ENCODE measurements at places on chromosomes 2 and 18.
A peak's percentile ranks its signal among the peaks of the same experiment; 100 is the strongest.

GRCh38 chr18:22783245-22783644 is 149.9 kb upstream of the RBBP8 start:
- DNase-seq = no peak

DNA sequence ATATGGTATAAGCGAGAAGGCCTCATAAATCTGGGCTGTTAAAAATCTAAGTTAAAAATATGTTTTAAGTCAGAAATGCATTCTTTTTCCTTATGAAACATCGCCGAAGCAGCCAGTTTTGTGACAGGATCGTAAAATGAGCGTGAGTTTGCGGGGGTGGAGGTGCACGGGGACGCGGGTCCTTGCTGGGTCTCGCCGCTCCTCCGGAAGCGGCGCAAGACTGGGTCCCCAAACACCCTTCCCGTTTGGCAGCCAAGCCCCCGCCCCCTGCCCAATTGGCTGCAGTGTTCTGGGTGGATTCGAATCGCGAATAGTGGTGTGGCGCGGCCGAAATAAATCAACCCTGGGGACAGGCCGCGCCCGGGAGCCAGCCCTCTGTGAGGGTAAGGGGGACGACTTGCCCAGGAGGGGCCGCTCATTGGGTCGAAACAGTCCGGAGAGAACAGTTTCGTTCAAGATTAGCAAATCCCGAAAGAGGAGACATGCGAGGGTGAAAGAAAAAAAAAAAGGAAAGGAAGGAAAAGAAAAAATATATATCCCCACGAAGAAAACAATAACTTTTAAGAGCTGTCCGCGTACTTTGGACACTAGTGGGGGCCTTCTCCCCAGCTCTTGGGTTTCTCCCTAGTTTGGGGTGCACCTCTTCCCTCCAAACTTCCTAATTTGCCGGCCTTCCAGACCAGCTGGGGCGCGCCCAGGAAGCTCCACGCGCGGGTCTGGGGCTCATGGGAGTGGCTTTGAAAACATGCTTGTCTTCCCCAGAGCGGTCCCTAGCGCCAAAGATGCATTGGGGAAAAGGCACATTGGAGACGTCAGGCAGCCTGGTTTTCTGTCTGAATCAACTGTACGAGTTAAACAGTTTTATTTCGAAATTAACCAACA is 3.1 kb upstream of the GATA6 start:
- DNase-seq = peak; percentile 80

- DNase-seq = no peak
Observed at GRCh38 chr2:69165091-69165880, 152.3 kb downstream of the ANTXR1 start.

DNA sequence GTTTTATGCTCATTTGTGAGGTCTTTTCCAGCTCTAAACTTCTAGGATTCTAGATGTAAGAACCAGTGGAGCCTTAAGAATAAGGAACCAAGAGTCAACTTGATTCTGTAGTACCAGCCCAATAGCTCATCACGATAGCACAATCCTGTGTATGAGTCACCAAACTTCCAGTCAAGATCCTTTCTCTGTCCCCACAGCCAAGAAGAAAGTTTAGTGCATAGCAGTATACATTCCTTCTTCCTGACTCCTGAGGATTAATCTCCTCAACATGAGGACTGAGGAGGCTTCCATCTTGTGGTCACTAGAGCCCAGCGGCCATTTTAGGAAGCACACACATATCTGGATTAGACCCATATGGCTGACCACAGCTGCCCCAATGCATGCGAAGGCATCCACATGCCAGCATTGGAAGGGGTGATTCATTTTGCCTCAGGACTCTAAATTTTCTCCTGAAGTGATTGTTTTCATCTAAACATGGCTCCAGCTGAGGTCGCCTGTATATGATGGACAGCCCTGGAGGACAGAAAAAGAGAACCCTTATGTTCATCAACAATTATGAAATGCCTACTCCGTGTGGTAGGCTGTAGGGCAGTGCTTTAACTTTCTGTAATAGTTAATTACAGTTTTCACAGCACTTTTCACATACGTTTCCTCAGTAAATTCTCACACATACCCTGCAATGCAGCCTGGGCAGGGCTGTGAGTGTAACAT is 53.5 kb downstream of the RASGRP3 start:
- no peak for DNase-seq

DNA sequence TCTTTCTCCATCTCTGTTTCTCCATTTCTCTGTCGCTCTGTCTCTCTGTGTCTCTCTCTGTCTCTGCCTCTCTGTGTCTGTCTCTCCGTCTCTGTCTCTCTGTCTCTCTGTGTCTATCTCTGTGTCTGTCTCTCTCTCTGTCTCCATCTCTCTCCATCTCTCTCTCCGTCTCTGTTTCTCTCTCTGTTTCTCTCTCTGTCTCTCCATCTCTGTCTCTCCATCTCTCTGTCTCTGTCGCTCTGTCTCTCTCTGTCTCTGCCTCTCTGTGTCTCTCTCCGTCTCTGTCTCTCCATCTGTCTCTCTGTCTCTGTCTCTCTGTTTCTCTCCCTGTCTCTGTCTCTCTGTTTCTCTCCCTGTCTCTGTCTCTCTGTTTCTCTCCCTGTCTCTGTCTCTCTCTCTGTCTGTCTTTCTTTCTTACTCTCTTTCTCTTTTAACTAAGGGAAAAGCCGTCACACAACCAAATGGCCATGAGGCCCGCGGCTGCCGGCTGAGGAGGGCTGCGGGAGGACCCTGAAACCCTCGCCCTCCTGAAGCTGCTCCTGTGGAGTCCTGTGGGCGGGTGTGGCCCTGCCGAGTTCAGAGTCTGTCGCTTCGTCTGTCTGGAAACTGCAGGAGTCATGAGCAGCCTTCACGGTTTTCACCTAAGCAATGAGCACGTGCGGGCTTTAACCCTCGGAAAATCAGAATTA is 29.3 kb downstream of the NFATC1 start:
- no peak for DNase-seq

DNA sequence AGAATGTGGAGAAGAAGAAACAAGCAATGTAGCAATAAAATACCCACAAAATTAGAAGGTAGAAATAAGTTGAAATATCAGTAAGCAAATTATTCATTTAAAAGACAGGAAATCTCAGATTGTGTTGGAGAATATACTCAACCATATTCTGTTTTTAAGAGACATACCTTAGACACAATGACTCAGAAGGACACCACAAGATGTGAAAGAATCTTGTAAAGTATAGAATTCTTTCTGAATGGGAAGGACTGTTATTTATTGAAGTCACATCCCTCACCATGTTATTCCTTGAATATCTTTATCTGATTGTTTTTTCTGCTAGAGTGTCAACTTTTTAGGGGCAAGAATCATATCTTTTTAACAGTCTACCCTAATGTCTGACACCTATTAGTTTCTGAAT is 50.4 kb downstream of the CTAGE1 start:
- no peak for DNase-seq

- DNase-seq = no peak
Observed at GRCh38 chr18:50030146-50030545, 164.8 kb downstream of the MYO5B start.

GRCh38 chr2:121532894-121533293 is 2.2 kb downstream of the RNU4ATAC start:
- no peak for DNase-seq

GRCh38 chr18:36337679-36338402 is 40.3 kb downstream of the FHOD3 start:
- DNase-seq = no peak
